Thoracic aorta (tissue), 2 donors: ENCODE measurements at places on chromosomes 11 and 22. TPM values are rescaled to one million over a fixed set of nuclear protein-coding genes. Genes with fewer than 3 reads are reported as not detected.

The GRAP2 gene
- 1.8 TPM for total RNA-seq

DNA sequence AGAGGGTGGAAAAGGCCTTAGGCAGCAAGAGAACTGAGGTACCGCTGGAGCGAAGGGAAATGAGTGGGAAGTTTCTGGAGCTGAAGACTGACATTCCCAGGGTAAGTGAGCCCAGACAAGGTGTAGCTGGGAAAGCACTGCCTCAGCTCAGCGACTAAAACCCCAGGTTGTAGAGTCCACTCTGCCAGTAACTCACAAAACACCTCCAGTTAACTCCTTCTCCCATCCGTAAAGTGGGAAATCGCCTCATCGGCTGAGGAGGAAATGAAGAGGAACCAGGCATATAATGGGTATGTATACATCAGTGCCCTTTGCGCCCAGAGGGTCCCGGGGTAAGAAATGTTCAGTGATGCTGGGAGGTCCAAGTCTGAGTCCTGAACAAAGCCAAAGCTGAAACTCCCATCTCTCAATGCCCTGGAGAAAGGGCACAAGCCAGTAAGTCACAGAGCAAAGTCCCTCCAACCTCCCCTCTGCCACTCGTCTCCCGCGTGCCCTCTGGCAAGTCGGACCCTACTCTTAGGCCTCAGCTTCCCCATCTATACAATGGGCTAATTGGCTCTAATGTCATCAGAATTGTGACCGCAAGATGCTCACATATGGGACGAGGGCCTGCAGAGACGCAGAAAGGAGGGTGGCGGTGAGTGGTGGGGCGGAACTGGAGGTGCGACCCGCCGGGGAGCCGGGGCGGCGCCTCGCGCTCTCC lies 588 bp downstream of the VPS37C start:
- peaks cover 39% of the 10 kb centered on the region for H3K4me1 ChIP-seq
- H3K36me3 ChIP-seq = no peaks in the 10 kb centered on the region
- no peak for DNase-seq

DNA sequence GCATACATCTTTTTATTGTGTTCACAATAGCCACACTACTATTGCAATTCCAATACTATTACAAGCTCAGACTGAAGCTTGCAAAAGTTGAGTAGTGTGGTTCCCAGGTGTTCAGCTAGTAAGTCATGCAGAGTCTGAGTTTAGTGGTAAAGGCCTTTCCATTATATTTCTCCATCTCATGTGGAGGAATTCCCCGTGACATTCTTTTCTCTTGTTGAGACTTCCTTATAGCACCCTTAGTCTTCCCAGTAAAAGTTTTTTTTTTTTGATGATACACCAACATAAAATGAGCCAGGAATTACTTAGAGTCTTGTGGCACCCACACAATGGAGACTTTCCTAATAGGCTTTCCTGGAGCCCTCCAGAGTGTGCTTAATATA lies 110.8 kb downstream of the UVRAG start:
- DNase-seq = no peak
- H3K27me3 ChIP-seq = no peaks in the 10 kb centered on the region
- no peak overlapping the region for H3K4me3 ChIP-seq
- peaks cover 18% of the 10 kb centered on the region for H3K4me1 ChIP-seq
- H3K36me3 ChIP-seq = no peaks in the 10 kb centered on the region
- no peak overlapping the region for H3K27ac ChIP-seq

The RTN4R gene
- total RNA-seq = 7.4 TPM

- no peak within 1 kb of the TSS for H3K27ac ChIP-seq
- H3K27me3 ChIP-seq = no peaks in the 10 kb centered on the region
- no peaks in the 10 kb centered on the region for H3K36me3 ChIP-seq
- DNase-seq = no peak
- no peak within 1 kb of the TSS for H3K4me3 ChIP-seq
Measured at GRCh38 chr22:22558972-22559603, at the start of gene PRAME. TSS of gene PRAME (minus strand) at chr22:22559265. CDS start at chr22:22556832, 2,433 bp downstream.

DNA sequence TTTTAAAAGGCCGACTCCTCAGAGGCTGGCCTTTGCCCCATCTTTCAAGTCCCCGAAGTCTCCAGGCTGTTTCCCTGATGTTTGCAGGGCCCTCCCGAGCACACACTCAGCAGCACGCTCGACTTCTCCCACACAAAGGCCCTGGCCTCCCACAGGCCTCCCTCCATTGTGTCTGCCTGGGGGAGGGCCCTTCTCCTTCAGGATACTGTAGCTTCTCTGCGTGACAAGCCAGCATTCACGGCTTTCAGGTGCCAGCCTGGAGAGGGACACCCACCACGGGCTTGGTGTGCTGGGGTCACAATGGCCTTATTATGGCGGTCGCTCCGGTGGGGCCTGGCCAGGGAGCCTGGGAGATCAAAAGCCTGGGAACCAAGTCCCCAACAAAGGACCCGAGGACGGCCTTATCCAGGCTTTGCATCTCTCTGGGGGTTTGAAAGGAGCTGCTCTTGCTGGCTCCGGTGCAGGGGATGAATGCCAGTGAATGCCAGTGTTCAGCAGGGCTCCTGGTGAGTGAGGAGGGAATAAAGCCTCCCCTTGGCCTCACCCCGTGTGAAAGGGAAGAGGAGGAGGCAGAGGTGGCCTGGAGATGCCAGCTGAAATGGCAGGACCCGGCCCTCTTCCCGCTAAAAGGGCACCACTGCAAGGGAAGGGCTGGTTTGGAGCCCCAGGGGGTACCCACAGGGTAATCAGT lies 55.0 kb downstream of the TRAF6 start:
- H3K4me1 ChIP-seq = peaks cover 71% of the 10 kb centered on the region
- no peaks in the 10 kb centered on the region for H3K27me3 ChIP-seq
- peak overlapping the region; percentile 92 for H3K27ac ChIP-seq
- no peak for DNase-seq
- peak overlapping the region; percentile 28 for H3K4me3 ChIP-seq

- H3K36me3 ChIP-seq = no peaks in the 10 kb centered on the region
- H3K27ac ChIP-seq = no peak overlapping the region
- DNase-seq = no peak
- no peaks in the 10 kb centered on the region for H3K27me3 ChIP-seq
Measured at GRCh38 chr11:102120437-102120973, 10.3 kb downstream of the YAP1 start.
